ENCODE measurements at places on chromosomes 16 and 17.

DNA sequence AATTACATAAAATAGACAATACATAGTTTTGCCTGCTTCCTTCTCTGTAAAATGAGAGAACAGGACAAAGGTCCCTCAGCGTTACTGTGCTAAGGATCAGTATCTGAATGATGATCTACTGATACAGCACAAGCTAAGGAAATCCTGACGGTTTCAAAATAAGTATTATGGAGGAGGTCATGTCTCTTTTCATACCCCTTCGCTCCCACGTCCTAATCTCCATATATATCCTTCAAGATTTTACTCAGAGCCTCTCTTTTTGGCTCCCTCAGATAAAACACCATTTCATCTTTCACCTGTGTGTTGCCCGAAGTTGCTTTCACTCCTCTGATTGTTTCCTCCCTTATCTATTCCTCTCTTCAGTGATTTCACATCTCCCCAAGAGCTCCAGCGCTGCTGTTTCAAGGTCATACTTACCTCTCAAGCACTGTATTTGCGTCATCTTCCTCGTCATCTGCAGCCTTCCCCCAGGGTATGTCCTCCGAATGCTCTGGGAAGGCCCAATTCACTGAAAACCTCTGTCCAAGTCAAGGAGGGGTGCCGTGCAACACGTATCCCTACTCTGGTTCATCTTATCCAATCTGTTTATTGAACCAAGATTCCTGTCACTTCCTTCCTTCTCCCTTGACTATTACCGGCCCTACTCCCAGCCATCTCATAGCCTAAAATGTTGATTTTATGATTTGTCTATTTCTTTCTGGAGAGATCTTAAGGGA, 1.2 kb upstream of the BLTP2 start:
- no peak for ATAC-seq

GRCh38 chr16:77849646-77850258, 61.4 kb downstream of the VAT1L start:
- no peak for ATAC-seq

DNA sequence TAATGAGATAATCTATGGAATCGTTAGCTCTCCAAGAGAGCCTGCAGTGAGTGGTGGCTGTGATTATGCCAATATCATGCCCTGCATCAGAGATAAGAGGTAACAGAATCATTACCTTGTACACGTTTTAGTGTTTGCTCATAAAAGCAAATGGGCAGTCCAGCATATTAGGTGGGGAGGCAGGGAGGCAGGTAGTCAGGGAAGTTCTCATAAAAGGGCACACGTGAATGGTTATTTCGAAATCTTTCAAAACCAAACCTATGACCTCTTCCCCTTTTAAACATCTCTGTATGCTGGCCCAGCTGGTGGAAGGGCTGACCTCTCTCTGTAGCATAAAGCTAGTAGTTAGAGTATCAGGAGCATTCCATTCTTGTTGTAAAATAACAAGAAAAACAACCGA, 51.7 kb downstream of the VAT1L start:
- ATAC-seq, result no peak

DNA sequence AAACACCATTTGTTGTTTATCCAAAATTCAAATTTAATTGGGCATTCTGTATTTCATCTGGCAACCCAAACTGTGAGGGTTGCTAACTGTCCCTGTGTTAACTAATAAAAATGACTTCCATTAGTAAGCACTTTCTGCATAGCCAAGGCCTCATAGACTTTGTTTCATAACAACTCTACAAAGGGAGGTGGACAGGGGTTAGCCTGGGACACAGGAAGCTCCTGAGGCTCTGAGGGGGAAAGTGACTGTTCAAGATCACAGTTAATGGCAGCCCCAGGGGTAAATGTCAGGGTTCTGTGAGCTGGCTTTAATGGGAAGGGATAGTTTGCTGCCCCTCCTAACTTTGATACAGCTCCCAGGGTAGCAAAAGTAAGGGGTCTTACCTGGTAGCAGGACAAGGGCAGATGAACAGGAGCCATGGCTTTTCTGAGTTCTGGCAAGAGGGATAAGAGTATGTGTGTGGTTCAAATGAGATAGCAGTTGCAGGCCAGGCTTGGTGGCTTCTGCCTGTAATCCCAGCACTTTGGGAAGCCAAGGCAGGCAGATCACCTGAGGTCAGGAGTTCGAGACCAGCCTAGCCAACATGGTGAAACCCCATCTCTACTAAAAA, 2.2 kb downstream of the HEATR9 start:
- ATAC-seq, result no peak

DNA sequence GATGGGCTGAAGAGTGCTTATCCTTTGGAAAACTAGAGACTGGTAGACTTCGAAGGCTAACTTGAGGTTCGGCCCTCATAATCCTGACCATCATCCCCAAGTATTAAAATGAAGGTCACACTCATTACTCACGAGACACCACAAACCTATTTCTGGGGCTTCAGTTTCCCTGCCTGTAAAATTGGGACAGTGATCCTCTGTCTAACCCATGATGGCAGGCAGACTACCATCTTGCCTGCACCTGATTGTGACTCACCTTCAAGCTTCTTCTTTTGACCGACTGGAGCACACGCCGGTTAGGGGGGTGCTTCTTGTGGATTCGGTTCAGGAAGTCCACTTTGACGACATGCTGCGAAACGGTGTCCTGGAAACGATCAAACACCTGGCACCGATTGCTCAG, 14.2 kb upstream of the DHRS13 start:
- no peak for ATAC-seq

GRCh38 chr16:66984892-66985311, 3.5 kb upstream of the CES4A start:
- peak; percentile 94 for ATAC-seq

DNA sequence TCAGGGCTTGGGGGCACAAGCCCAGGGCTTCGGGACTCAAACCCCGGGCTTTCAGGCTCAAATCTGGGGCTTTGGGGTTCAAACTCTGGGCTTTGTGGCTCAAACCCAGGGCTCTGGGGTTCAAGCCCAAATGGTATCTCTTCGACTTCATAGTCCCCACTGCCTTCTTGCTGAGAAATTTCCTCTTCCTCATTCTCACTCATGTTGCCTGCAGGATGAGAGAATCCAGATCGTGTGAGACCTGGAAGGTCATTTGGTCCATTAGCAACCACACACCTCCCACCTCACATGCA, 576 bp downstream of the ZNF768 start:
- no peak for ATAC-seq

GRCh38 chr16:27795992-27796614, 246.2 kb downstream of the KATNIP start:
- ATAC-seq, result no peak

- ATAC-seq, result no peak
Observed at GRCh38 chr17:16378636-16379282, 2.1 kb upstream of the UBB start.

- ATAC-seq, result peak; percentile 60
Observed at GRCh38 chr16:19583665-19584300, 28.3 kb downstream of the VPS35L start.

DNA sequence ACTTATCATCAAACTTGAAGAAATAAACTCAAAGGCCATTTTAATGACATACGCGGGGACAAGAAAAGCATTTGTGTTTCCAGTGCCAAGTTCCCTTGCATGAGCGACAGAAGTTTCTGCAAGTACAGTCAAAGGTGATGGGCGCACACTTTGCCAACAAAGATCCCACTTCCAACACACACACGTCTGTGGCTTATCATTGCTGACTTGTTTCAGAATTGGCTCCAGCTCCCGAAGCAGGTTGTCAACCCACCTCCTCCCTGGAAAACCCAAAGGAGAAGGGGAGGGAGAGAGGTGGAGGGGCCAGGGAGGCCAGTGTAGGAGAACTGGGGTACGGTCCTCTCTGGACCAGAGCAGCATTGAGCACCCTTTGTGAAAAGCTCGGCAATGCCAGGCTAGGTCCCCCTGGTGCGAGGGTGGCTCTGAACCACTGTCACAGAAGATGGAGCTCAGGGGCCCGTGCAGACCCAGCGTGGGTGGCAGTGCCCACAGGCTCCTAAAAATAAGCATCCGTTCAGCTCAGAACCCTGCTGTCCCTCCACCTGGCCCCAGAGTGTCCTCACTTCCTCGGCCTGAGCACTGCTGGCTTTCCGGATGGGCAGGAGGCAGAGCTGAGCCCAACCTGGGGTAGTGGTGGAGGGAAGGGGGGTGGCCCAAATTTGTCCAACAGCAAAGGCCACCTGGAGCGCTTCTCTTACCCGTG, 33.2 kb downstream of the RBFOX3 start:
- no peak for ATAC-seq

GRCh38 chr16:48358419-48358818, 26.8 kb downstream of the SIAH1 start:
- ATAC-seq, result no peak

- ATAC-seq, result no peak
Observed at GRCh38 chr17:65407017-65407416, 154.4 kb downstream of the AXIN2 start.

- ATAC-seq, result no peak
Observed at GRCh38 chr17:47230864-47231263, 21.7 kb downstream of the MYL4 start.

GRCh38 chr17:19630661-19631060, 17.9 kb upstream of the ALDH3A2 start:
- no peak for ATAC-seq
